HCT116 (cell line): ENCODE measurements at places on chromosomes 5 and 9. TPM values are rescaled to one million over a fixed set of nuclear protein-coding genes. Genes with fewer than 3 reads are reported as not detected.

The ADGRV1 gene
- total RNA-seq = 6.0 TPM

DNA sequence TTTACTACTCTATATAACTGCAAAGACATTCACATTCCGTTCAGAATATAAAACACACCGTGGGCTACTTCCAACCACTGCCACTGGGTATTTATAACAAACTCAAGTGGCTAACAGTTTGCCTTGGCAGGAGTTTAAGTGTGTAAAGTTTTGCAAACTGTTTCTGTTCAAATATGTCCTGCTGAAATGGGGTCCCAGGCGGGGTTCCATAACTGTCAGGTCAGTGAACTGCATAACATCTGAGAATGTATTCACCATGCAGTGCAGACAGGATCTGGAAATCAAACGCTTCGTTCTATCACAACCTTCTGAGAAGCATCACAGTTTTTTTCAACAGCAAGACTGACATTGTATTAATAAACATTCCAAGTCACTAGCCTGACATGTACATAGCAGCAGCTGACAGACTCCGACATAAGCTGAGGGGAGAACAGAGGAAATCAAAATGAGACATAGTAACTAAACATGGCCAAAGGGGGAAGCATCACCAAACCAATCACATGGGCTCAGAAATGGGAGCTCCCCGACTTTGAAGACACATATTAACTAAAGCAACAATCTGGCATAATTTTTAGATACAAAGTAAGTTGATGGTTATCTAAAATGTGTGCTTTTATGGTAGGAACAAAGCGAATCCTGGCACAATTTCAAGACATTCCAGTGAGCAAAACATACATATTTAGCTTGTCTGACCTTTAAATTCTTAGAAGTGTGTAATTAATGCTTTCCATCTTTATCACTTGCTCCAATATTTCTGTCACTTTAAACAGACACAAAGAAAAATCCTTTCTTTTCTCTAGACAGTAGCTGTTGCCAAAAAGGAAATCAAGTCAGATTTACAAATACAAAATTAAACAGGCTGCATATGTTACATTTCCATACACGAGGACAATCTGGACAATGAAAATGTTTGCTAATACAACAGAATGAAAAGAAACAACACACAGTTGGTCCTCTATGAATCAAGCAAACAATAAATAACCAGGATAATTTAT, 156.8 kb downstream of the MAPKAP1 start:
- no peak overlapping the region for H3K4me3 ChIP-seq
- no peak overlapping the region for H3K27ac ChIP-seq
- no peaks in the 10 kb centered on the region for H3K27me3 ChIP-seq
- no peaks in the 10 kb centered on the region for H3K36me3 ChIP-seq
- no peak for DNase-seq

The SLC46A2 gene
- total RNA-seq = not detected

GRCh38 chr5:40206030-40206429, 473.7 kb upstream of the PTGER4 start:
- no peak overlapping the region for H3K4me3 ChIP-seq
- DNase-seq = no peak
- no peaks in the 10 kb centered on the region for H3K27me3 ChIP-seq
- no peaks in the 10 kb centered on the region for H3K4me1 ChIP-seq
- H3K36me3 ChIP-seq = no peaks in the 10 kb centered on the region

The TAF11L10 gene
- total RNA-seq = not detected

- no peak for DNase-seq
- H3K27ac ChIP-seq = no peak overlapping the region
- no peaks in the 10 kb centered on the region for H3K4me1 ChIP-seq
- no peaks in the 10 kb centered on the region for H3K36me3 ChIP-seq
- H3K27me3 ChIP-seq = peaks cover 65% of the 10 kb centered on the region
- no peak overlapping the region for H3K4me3 ChIP-seq
These were observed 226.4 kb upstream of the WWC1 start for GRCh38 chr5:168064933-168065622.

The PDCD1LG2 gene
- not detected for total RNA-seq
